ENCODE measurements at places on chromosomes 4 and X. TPM values are rescaled to one million over a fixed set of nuclear protein-coding genes. Genes with fewer than 3 reads are reported as not detected.

DNA sequence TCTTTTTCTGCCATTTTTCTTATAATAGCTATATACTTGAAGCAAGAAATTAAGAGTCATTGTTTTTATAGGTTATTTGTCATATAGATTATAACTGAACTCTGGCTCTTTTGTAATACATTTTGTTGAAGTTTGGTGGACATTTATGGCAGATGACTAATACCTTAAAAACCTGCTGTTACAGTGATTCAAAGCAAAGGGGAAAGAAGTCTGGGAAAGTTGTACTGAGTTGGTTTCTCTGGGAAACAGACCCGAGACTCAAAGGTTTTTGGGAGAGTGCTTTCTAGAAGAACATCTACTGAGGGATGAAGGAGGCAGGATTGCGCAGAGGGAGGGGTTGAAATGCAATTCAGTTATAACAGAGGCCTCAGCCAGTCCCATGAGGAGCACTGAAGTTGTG lies 35.9 kb downstream of the NAP1L5 start:
- no peak for DNase-seq
- H3K27ac ChIP-seq = no peak overlapping the region
- no peaks in the 10 kb centered on the region for H3K4me1 ChIP-seq
- H3K36me3 ChIP-seq = peaks cover 39% of the 10 kb centered on the region
- H3K27me3 ChIP-seq = no peaks in the 10 kb centered on the region

GRCh38 chr4:146975036-146975435 lies 29.4 kb upstream of the TTC29 start:
- H3K4me3 ChIP-seq = no peak overlapping the region
- no peaks in the 10 kb centered on the region for H3K27me3 ChIP-seq
- no peak overlapping the region for H3K27ac ChIP-seq
- no peaks in the 10 kb centered on the region for H3K36me3 ChIP-seq
- DNase-seq = no peak

Gene MAGEA10
- not detected for total RNA-seq

GRCh38 chrX:123749643-123750042 lies 16.8 kb upstream of the THOC2 start:
- no peaks in the 10 kb centered on the region for H3K27me3 ChIP-seq
- H3K4me3 ChIP-seq = no peak overlapping the region
- H3K27ac ChIP-seq = no peak overlapping the region

Gene INPP4B
- 2.4 TPM for total RNA-seq

GRCh38 chr4:612052-612748 lies 13.2 kb upstream of the PDE6B start:
- H3K27ac ChIP-seq = no peak overlapping the region
- H3K4me1 ChIP-seq = no peaks in the 10 kb centered on the region
- DNase-seq = no peak
- H3K36me3 ChIP-seq = no peaks in the 10 kb centered on the region
- H3K4me3 ChIP-seq = no peak overlapping the region

GRCh38 chr4:84443523-84443922 lies 55.6 kb downstream of the NKX6-1 start:
- H3K4me3 ChIP-seq = no peak overlapping the region
- H3K36me3 ChIP-seq = no peaks in the 10 kb centered on the region
- no peak overlapping the region for H3K27ac ChIP-seq
- DNase-seq = no peak
- H3K27me3 ChIP-seq = no peaks in the 10 kb centered on the region
